ENCODE measurements at places on chromosomes 5 and 9.

GRCh38 chr5:171312129-171312974 is 3.3 kb downstream of the TLX3 start:
- DNase-seq = no peak

GRCh38 chr5:95471942-95472341 is 80.8 kb downstream of the FAM81B start:
- DNase-seq = no peak

- no peak for DNase-seq
Measured at GRCh38 chr9:77961541-77961940, 70.1 kb downstream of the GNAQ start.

GRCh38 chr5:137705106-137705505 is 30.8 kb downstream of the KLHL3 start:
- DNase-seq = no peak

GRCh38 chr5:168086104-168086610 is 205.3 kb upstream of the WWC1 start:
- no peak for DNase-seq

DNA sequence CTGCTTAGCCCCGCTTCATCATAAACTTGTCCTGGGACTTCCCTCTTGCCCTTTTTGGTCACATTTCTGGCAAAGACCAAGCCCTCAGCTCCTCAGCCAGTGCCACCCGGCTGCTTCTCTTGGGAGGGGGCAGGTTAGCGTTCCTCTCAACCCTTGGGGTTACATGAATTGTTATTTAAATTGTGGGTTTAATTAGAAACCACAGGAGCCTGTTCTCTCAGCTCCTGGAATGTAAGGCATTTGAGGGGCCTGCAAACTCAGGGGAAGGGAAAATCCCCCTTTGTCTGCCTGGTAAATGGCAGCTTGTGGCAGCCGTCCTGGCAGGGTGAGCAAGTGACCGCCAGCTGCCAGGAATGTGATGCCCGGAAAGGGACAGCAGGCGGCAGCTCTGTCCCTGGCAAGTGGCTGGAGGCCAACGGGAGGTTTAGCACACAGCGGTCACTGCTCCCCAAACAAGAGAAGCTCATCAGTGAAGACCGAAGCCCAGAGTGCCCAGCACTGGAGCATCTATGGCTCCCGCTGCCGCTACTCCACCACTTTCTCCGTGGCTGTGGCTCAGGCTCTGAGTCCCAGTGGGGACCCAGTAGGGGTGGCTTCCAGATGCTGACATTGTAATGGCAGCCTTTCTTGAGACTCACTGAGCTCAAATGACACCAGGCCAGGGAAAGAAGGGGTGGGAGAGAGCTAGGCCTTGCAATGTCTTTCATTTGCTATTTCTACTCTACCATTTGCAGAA is 51.7 kb downstream of the SHB start:
- no peak for DNase-seq

DNA sequence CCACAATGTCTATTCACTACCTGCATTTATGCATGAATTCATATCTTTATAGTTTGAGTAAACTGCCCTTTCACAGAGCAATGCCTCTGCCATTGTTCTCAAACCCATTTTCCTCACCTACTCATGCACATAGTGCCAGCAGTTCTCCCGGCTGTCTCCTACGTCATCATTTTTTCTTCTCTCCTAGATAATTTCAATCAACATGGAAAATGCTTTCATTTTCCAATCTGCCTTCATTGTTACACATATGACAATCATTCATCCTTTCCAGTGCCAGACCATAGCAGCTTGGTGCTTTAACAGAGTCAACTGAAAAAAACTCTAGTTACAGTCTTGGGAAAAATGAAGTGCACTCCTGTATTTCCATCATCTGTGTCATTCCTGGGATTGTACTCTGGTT is 514.8 kb upstream of the CTNND2 start:
- no peak for DNase-seq

DNA sequence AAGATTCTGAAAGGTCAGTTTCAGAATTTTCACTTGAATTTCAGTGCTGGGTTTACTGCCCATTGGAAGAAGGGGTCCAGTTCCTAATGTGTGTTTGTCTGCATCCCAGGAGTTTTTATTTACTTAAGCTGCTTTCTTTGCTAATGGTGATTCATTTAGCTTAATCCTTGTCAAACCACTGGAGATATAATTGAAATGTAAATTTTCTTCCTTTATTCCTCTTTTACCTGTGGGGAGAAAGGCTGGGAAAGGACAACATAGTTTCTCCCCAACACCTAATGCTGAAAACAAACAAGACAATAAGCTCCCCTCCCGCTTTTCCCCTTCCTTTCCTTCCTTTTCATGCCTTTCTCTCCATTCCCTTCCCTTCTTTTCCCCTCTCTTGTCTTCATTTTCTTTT is 185.8 kb downstream of the KCTD16 start:
- no peak for DNase-seq

GRCh38 chr5:107630184-107630583 is 40.6 kb downstream of the EFNA5 start:
- no peak for DNase-seq

DNA sequence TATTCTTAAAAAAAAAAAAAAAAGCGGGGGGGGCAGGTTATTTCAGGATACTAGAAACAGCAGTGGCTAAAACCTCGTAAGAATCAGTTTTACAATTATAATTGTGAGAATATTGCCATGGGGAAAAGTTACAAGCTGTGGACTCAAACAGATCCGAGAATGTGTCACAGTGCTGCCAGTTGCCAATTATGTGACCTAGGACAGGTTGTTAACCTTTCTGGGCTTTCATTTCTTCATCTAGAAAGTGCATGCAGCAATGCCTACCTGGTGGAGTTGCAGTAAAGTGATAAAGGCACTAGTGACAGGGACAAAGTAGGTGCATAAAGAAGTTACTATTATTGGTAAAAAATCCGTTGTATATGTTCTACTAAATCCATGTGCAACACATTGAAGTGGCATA is 75.8 kb downstream of the CDH6 start:
- DNase-seq = no peak

DNA sequence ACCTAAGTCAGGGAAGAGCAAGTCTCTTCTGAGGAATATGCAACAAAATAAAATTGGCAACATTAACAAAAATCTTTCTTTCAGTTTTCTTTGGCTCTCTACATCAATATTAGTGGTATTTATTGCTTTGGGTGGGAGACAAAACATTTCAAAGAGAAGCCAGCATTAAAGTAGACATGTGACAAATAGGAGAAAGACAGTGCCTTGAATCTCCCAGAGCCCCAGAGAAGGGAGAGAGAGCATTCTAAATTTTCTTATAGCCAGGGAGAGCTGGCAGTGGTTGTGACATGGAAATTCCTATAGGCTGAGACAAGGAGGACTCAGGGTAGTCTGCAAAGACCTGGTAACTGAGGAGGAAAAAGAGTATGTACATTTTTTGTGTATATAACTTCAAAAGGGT is 79.4 kb upstream of the NREP start:
- no peak for DNase-seq

DNA sequence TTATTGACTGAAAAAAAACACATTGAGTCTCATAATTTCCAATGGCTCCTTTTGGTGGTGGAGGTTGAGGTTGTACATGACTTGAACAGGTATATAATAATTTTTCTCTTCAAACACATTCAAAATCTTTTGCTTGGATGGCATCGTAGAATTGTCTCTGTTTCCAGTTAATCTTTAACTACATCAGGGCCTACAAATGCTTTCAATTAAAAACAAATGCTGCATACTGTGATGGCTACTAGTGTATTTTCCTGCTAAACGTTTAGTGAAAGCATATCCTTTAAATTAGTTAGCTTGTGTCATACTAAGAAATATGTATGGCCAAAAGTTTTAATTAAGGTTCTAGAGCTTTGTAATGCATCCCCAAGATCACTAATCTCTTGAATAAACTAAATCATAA is 313.8 kb downstream of the SLF1 start:
- DNase-seq = no peak

Measured in mucosa of descending colon (tissue), 3 donors.